Activated CD4-positive, alpha-beta T cell treated with anti-CD3 and anti-CD28 coated beads, Interleukin-2, amount 50 U/mL, for 4 hours (primary cell): ENCODE measurements at places on chromosomes 5 and 9.

- DNase-seq, result no peak
Measured at GRCh38 chr5:149383399-149383798, 4.3 kb upstream of the IL17B start.

GRCh38 chr5:142034994-142035393 lies 22.2 kb upstream of the GNPDA1 start:
- no peak for DNase-seq

- DNase-seq, result no peak
Measured at GRCh38 chr9:12955510-12956163, 180.8 kb downstream of the LURAP1L start.

DNA sequence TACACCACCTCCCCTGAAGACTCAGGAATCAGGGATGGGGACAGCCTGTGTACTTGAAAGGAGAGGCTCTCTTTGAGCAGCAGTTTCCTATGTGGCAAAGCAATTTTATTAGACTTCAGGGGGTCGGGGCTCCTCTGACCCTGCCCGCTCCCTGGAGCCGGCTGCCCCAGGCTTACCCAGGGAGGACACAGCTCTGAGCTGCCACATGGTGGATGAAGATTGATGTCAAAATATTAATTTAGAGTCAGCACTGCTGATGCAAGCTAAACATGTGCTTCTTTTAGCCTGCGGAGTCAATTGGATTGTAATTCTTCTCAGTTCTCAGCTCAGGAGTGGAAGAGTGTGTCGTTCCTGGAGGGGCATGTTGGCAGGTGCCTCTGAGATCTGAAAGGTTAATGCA lies 606.1 kb downstream of the KIF4B start:
- no peak for DNase-seq

DNA sequence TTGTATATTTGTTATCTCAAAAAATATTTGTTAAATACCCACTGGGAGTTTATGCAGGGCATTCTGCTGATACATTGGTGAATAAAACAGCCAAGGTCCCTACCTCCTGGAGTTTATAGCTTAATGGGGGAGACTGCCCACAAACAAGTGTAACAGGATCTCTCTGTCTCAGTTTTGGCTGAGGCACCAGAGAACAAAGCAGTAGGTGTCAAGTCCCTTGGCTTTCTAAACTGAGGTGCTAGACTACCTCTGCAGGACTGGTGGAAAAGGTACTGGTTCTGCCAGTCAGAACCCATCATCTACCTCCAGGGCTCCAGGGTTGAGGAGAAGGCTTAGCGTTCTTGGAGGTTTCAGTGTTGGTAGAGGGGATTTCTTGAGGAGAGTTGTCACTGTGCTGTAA lies 188.4 kb upstream of the ELL2 start:
- no peak for DNase-seq

- DNase-seq, result no peak
Measured at GRCh38 chr5:66849803-66850202, 253.6 kb downstream of the MAST4 start.

- DNase-seq, result no peak
Measured at GRCh38 chr5:58462154-58462553, 2.3 kb upstream of the PLK2 start.

DNA sequence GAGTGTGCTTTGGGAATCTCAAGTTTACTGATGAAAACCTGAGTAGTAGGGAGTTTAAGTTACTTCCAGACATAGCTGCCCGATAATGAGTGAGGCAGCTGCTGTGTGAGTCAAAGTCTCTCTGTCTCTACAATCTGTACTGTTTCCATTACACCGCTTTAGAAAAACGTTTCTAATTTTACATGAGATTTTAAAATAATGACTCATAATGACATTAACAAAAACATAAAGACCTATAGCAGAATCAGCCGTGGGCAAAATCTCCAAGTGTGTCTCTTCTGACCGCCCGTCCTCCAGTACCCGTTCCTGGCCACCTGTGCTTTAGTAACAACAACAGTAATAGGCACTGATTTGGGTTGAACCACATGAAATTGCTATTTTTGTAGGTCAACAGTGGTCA lies 69.6 kb upstream of the PRRC1 start:
- DNase-seq, result no peak

DNA sequence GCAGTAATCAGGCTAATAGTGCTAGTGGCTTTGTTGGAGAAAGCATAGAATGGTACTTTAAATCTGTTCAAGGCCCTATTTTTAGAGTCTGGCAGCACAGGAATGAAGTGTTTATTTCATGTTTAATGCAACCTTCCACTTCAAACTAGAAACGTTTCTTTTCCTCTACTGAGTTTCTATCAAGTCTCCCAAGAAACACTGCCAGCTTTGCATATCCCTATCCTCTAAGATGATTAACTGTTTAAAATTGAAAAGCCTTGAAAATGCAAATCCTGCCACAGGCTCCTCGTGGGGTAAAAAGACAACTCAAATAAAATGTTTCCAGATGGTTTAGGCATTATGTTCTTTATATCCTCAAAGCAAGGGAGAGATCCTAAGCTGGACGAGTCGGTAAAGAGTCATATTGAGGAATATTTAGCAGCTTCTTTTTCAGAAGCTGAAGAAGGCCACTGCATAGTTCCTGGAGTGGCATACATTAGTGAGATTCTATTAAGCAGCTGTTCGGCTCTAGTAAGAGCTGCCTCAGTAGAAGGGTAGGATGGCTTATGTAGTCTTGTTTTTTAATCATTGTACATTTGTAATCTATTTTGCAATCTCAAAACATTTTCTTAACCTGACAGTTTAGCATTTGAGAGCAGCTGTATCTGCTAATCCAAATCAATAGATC lies 251.2 kb downstream of the CHSY3 start:
- DNase-seq, result no peak

DNA sequence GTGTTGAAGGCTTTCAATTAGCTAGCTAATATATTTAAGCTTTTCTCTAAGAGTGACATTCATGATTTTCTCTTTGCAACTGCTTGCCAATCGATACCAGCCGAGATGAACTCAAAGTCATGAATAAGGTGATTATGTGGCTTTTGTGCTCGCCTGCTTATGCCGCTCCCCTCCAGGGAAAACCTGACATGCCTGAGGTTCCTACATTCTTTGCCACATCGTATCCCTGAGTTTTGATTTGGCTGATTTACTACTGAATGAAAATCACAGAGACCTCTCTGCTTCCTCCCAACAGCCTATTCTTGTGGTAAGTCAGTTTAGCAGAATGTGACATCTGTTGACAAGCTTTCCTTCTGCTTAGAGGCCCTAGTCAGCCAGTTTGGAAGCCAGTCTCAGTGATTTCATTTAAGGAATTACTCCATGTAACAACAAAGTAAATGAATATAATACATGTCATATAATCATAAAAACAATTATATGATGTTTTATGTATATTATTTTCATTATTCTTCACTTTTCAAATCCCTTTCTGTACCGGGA lies 513.4 kb downstream of the CSNK1G3 start:
- no peak for DNase-seq

- DNase-seq, result no peak
Measured at GRCh38 chr9:136254381-136255165, 9.0 kb upstream of the QSOX2 start.

DNA sequence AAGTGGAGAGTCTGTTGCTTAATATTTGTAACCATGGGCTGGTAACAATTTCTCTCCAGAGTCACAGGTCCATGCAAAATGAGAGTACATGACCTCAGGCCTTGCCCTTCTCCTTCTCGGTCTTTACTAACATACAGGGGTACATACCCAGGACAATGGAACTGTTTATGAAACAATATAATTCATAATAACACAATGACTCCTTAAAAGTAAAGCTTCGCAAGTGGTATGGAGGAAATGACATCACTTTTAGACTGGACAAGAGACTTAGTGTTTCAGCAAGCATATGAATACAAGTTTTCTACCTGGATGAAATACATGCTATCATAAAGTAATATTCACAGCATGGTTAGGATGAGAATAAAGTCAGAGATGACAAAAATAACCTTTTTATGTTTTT lies 386.6 kb downstream of the PLK2 start:
- DNase-seq, result no peak

GRCh38 chr5:96823900-96824380 lies 16.2 kb upstream of the ERAP1 start:
- no peak for DNase-seq

GRCh38 chr5:118593003-118593328 lies 395.4 kb downstream of the DTWD2 start:
- no peak for DNase-seq

- DNase-seq, result no peak
Measured at GRCh38 chr9:116394894-116395698, 241.5 kb downstream of the PAPPA start.

GRCh38 chr5:18305288-18305924 lies 671.1 kb downstream of the TAF11L14 start:
- DNase-seq, result no peak

DNA sequence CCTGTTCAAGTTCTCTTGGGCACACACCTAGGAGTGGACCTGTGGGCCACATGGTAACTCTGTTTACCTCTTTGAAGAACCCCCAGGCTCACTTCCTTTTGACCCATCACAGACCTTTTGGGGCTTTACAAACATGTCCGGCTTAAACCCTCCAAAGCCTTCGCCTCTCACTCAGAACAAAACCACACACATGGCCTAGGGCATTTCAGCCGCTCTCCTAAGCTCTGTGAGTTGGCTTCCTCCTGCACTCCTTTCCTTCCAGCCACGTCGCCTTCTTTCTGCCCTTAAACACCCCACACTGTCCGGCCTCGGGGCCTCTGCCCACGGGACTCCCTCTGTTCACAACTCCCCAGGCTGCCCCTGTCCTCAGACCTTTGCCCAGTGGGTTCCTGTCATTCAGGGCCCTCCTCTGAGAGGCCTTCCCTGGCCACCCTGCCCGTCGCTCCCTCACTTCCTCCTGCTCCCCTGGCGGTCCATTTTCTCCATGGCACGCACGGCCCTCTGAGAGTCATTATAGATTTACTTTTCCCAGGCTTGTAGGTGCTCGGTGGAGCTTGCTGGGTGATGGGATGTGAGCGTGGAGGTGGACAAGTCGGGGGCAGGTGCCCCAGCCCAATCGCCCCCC lies 1.9 kb downstream of the DOK3 start:
- no peak for DNase-seq

GRCh38 chr5:41921874-41922273 lies 3.2 kb upstream of the FBXO4 start:
- DNase-seq, result no peak

- no peak for DNase-seq
Measured at GRCh38 chr5:168676501-168676900, 97.3 kb upstream of the PANK3 start.

DNA sequence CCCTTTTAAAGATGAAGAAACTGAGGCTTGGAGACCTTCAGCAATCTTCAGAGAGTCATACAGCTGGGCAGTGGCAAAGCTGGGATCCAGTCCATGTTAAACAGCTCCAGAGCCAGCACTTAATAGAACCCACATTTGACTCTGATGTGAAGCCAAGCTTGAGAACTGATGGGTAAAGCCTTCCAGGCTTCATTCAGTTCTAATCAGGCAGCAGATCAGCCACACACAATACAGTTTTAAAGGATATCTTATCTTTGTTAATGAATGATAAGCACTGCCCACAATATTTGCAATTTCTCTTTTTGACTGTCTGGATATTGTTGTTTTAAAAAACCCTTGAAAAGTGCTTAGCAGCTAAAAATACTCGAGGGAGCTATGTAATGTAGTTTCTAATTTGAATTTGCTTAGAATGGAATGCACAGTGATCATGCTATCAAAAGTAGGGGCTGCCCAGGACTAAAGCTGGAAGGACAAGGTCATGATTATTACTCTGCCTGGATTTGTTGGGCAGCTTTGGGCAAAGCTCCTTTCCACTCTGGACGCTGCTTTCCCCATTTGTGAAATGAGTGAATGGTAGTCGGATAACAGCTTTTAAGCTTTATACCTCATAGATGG lies 31.3 kb upstream of the HTR4 start:
- no peak for DNase-seq

- no peak for DNase-seq
Measured at GRCh38 chr9:135324329-135324728, 155.3 kb upstream of the PPP1R26 start.

- DNase-seq, result no peak
Measured at GRCh38 chr9:129140397-129141065, 29.3 kb downstream of the PTPA start.

DNA sequence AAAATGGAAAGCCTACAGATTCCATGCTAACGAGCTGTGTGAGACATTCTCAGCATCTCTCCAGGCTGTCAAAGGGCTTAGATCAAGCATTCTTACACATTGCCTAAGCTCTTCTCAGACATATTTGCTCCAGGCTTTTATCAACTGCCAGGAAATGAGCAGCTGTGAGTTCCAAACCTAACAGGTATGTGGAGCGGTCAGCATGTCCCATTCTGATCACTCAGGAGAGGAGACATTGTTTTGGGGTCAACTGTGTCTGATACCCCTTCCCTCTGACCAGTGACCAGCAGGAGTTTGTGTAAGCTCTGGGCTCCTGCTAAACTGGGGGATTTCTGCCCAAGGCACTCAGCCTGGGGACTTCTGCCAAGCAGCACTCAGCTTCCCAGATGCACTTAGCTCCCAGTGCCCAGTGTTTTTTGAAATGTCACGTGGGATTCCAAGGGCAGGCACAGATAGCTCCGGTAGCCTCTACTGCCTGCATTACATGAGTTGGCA lies 229.1 kb downstream of the SEC61B start:
- DNase-seq, result no peak

GRCh38 chr5:114858665-114859437 lies 310.9 kb downstream of the TRIM36 start:
- DNase-seq, result no peak

DNA sequence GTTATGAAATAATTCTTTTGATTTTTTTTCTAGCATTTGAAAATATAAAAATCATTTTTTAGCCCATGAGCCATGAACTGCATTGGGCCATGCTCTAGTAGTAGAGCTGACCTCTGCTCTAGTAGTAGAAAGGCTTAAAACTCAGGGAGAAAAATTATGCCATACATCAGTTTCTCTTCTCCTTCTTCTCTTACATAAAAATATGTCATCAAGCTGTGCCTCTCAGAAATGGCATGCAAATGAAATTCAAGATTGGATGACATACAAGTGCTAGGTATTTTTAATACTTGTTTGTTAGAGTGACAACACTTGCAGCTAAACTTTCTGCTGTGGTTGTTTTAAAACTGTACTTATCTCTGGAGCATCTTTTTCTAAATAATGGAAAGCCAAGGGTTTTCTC lies 42.1 kb upstream of the TMOD1 start:
- no peak for DNase-seq
